Immature natural killer cell (primary cell): ENCODE measurements at places on chromosomes 16 and 17.
A peak's percentile ranks its signal among the peaks of the same experiment; 100 is the strongest.

DNA sequence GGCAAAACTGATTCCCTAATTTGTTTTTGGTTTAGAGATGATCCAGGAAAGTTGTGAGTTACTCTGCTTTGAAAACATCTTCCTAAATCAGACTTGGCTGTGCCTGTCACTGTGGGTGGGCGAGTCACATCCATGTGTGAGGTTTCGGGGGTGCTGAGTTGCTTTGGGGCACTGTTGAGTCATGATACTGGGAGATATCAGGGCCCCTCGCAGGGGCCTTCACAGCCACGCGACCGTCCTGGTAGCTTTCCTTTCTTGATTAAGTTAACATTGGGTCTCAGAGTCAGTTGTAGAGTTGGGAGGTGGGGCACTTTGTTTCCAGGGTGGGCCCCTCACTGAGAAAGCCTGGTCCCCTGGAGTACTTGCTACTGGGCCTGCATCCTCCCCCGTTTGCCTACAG, 58.3 kb upstream of the LGALS9 start:
- peak overlapping the region; percentile 81 for H3K27ac ChIP-seq
- no peak overlapping the region for H3K4me3 ChIP-seq
- H3K4me1 ChIP-seq: peaks cover 85% of the 10 kb centered on the region
- H3K36me3 ChIP-seq: no peaks in the 10 kb centered on the region
- peaks cover 4% of the 10 kb centered on the region for H3K27me3 ChIP-seq

DNA sequence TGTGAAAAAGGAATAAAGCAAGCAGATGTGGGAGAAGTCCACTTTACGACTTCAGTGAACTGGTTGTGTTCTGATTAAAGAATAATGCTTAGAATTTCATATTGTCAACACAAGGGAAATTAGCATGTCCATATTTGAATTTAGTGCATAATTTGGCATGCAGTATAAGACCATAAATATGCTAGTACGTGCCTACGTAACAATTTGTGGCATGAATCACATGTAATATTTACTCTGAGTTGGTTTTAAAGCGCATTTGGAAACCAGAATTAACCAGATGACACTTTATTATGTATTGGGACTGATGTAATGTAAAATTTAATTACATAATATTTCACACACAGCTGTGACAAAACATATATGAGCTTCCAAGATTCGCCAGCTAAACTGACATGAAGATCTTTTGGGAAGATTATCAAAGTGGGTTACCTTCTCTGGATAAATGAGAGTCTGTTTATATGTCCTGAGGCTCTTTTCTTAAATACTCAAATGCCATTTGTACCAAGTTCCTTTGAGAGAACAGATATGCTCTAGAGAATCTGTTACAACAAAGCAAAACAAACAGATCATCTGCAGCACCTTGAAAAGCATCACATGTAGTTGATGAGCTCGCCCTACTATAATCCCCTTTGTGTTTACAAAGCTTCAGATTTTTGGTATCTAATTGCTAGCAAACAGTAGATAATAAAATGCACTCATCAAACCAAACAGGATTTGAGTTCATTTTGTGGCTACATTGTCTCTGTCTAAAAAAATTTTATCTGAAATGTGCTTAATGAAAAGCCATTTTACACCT, 1468.6 kb downstream of the CDH11 start:
- no peaks in the 10 kb centered on the region for H3K4me1 ChIP-seq
- H3K36me3 ChIP-seq: no peaks in the 10 kb centered on the region
- no peak overlapping the region for H3K4me3 ChIP-seq
- no peak overlapping the region for H3K27ac ChIP-seq
- H3K27me3 ChIP-seq: peaks cover 1% of the 10 kb centered on the region

DNA sequence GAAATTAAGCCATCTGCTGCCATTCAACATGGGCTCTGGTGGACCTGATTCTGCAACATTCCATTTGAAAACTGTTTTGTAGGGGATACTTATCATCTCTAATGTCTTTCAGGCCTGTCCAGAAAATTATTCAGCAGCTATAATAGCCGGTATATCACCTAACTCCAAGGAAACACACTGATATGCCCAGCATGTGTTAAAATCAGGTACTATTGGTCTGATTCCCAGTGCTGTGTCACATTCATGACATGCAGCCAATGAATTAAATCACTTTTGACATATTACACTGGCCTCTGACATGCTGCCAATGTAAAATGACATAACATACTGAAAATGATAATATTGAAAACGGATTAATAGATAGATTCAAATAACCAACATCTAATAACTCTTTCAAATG, 60.5 kb upstream of the IRX5 start:
- H3K4me3 ChIP-seq: no peak overlapping the region
- H3K4me1 ChIP-seq: no peaks in the 10 kb centered on the region
- H3K27ac ChIP-seq: no peak overlapping the region
- peaks cover 2% of the 10 kb centered on the region for H3K27me3 ChIP-seq
- H3K36me3 ChIP-seq: no peaks in the 10 kb centered on the region
- DNase-seq: no peak

DNA sequence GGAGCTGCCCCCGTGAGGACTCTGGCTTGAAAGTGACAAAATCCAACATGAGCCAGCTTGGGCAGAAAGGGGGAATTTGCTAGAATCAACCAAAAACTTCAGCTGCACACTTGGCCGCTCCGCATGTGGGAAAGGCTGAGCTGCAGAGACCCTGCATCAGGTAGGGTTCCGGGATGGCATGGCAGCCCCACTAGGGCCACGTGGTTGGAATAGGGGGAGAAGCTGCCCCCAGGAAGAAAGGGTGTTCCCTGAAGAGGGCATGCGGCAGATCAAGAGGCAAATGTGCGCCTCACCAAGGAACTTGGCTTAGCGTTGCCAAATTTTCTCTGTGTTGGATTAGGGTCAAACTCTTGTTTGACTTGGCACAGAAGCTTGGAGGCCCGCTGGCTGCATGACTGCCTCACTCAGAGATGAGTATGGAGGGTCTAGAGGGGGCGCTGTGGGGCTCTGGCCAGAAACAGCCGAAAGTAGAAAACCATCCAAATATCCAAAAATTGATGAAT, 29.2 kb upstream of the WFIKKN2 start:
- no peak for DNase-seq
- peaks cover 3% of the 10 kb centered on the region for H3K27me3 ChIP-seq
- H3K27ac ChIP-seq: no peak overlapping the region
- H3K36me3 ChIP-seq: no peaks in the 10 kb centered on the region
- H3K4me1 ChIP-seq: no peaks in the 10 kb centered on the region
- H3K4me3 ChIP-seq: no peak overlapping the region

- no peaks in the 10 kb centered on the region for H3K36me3 ChIP-seq
- peaks cover 3% of the 10 kb centered on the region for H3K27me3 ChIP-seq
- no peak overlapping the region for H3K27ac ChIP-seq
Observed at GRCh38 chr16:75458029-75458428, 6.5 kb downstream of the TMEM170A start.

GRCh38 chr17:1565877-1566276, 3.3 kb upstream of the PITPNA start:
- peaks cover 29% of the 10 kb centered on the region for H3K4me1 ChIP-seq
- H3K4me3 ChIP-seq: no peak overlapping the region
- H3K27ac ChIP-seq: no peak overlapping the region
- no peak for DNase-seq

DNA sequence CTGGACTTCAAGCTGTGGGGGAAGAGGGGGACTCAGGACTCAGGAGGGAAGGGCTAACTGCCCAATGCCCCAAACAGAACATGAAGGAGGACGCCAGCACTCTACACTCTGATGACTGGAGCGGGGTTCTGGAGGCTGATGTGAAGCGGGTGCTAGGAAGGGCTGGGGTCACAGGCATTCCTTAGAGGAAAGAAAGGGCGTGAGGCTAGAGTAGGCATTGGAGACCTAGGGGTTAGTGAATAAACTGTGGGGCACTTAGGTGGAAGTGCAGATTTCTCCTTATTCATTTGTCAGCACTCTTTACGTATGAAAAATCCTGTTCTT, 760 bp upstream of the LMF1 start:
- no peak for DNase-seq
- peaks cover 12% of the 10 kb centered on the region for H3K4me1 ChIP-seq
- H3K27me3 ChIP-seq: peaks cover 3% of the 10 kb centered on the region
- H3K36me3 ChIP-seq: no peaks in the 10 kb centered on the region
